Activated B cell treated with CpG ODN at 0.5 μM for 24 hours (primary cell): ENCODE measurements at places on chromosomes 5 and 9.

DNA sequence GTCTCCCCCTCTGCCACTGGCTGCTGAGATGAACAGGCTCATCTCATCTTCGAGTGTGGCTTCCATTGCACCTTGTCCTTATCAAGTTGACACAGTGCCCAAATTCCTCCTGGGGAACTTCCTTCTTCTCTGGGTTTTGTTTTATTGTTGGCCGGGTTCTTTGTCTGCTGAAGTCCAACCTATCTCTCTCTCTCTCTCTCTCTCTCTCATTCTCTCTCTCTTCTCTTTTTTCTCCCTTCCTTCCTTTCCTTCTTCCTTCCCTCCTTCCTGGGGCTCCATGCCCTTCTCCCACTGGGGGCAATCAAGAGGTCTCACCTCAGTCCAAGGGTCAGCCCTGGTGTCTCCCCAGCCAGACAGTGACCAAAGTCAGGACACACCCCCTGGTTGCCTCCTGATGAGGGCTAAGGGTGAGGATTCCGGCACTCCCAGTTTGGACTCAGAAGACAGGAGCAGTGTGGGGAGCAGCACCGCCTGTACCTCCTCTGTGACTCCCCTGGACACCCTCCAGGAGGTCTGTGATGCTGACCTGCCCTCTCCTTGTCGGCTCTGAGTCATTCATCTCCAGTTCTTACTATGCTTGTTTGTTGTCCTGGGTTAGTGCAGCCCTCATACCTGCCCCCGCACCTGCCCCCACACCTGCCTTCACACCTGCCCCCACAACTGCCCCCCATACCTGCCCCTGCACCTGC is 30.7 kb downstream of the KCNT1 start:
- DNase-seq, result no peak

DNA sequence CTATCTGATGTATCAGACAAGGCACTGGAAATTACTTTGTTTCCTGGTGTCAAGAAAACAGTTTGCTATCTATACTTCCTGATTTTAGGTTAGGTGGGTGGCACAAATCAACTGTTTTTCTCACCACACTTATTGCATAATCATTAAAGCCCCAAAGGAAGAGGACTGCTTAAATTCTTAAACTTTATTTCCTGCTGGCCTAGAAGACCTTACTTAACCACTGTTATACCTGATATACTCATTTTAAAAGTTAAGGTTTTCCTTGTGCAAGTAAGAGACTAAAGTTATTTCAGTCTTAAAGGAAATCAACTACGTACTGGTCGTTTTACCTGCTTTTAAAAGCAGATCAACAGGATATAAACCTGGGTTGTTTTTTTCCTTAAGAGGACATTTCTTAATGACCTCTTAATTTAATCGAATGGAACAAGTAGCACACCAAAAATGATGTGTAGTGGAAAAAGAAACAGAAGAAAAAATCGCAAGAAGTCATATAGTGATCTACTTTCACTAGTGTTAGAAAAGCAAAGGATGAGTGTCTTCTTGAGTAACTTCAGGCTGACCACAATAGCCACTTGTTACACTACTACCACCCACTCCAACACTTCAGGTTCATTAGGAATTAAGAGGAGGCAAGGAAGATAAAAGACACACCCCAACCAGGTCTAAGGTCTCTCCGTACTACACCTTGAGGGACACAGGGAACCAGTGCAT is 974 bp downstream of the CLINT1 start:
- no peak for DNase-seq

DNA sequence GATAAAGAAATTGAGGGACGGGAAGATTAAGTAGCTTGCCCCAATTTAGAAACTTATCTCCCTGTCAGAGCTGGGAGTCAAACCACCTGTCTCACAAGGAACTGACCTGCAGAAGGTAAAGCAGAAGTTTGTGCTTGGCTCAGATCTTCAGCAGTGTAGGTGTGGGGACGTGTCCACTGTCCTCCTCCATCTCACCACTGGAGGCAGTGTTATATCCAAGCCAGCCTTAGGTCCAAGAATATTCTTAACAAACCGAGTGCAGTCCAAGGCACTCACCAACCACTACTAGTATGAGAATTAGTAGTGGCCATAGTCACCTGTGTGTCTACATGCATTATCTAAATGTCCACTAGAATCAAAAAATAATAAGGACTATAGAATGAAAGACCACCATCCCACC is 86.3 kb upstream of the IRX1 start:
- no peak for DNase-seq

DNA sequence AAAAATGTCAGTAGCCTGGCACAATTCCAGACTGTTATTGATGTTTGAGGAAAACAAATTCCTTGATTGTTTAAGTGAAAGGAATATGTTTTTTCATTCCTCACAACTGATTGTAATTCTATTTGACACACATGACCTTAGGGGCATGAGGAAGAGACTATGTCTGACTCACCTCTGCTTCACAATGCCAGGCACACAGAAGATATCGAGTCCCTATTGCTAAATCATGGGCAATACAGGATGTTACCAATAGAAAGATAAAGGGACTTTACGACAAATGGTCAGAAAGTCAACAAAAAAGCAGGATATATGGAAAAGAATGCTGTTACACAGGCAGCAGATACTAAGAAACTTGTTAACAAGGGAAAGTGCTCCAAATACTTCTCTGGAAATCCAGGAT is 1903.5 kb downstream of the EFNA5 start:
- DNase-seq, result no peak

- DNase-seq, result no peak
These were observed 52.9 kb upstream of the SPATA31E1 start for GRCh38 chr9:87829756-87830155.

DNA sequence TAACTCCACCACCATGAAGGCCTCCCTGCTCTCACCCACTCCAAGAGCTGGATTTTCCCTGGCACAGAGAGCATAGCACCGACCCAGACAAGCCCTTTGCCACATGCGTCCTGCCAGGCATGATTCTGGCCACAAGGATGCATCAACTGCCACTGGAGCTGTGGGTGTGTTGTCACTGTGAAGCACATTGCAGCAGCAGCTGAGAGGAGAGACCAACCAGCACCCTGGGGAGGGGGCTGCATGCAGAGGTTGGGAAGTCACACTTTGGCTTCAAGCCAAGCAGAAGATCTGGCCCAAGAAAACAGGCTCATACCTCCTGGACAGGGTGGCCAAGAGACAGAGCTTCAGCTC is 22.6 kb upstream of the PTGES start:
- DNase-seq, result no peak

- no peak for DNase-seq
These were observed 1717.1 kb downstream of the EFNA5 start for GRCh38 chr5:105953616-105954015.

GRCh38 chr5:124546643-124547042 is 199.8 kb downstream of the ZNF608 start:
- no peak for DNase-seq

DNA sequence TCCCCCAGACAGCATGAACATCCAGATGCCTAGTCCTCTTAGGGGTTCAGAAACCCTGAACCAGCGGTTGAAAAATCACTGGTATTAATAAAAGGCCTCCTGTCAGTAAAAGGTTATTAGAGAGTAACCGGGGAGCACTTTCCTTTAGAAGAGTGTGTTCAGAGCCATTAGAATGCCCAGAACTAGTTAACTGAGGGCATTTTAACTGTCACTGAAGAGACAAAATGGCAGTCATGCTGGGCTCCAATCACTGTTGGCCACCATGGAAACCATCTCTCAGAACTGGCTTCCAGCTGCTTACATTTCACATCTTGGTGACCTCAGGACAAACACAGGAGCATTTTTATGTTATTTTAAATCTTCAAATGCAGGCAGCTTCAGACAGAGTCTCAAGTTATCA is 36.2 kb upstream of the GDA start:
- no peak for DNase-seq

- no peak for DNase-seq
These were observed 173.7 kb upstream of the POU5F2 start for GRCh38 chr5:93915142-93915553.
